Activated naive CD8-positive, alpha-beta T cell treated with anti-CD3 and anti-CD28 coated beads, Interleukin-2, amount 10 ng/mL, durations not matched to agents 7 days and 5 days (primary cell): ENCODE measurements at places on chromosomes 11 and 22. TPM values are rescaled to one million over a fixed set of nuclear protein-coding genes. Genes with fewer than 3 reads are reported as not detected.

DNA sequence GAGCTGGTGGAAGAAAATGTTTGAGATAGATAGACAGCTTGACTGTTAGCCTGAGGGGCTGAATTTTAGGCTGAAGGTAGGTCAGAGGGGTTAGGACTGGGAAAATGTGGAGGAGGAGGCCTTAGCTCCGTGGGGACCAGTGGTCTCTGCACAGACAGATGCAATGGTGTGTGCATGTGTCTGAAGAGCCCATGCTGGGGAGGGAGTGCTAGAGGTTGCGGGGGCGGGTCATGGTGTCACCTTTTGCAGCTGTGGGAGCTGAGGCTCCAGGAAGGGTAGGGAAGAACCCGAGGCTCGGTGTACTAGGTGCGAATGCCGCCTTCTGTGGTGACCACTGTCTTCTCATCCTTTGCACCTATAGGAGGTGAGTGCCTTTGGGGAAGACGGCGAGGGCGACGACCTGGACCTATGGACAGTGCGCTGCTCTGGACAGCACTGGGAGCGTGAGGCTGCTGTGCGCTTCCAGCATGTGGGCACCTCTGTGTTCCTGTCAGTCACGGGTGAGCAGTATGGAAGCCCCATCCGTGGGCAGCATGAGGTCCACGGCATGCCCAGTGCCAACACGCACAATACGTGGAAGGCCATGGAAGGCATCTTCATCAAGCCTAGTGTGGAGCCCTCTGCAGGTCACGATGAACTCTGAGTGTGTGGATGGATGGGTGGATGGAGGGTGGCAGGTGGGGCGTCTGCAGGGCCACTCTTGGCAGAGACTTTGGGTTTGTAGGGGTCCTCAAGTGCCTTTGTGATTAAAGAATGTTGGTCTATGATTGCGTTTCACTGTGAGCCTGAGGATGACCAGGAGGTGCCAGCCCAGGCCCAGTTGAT is 1.6 kb downstream of the SDF2L1 start:
- DNase-seq = peak; percentile 43

DENND6B gene
- 9.5 TPM for total RNA-seq

OR5A1 gene
- not detected for total RNA-seq

DNA sequence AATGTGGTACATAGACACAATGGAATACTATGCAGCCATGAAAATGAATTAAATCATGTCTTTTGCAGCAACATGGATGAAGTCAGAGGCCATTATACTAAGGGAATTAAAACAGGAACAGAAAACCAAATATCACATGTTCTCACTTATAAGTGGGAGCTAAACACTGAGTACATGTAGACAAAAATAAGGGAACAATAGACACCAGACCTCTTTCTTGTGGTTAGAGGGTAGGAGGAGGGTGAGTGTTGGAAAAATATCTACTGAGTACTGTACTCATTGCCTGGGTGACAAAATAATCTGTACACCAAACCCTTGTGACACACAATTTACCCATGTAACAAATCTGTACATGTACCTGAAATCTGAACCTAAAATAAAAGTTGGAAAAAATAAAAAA is 59.1 kb upstream of the ANO5 start:
- DNase-seq = no peak

- DNase-seq = no peak
These were observed 208.5 kb downstream of the TENM4 start for GRCh38 chr11:79232346-79232745.

GRCh38 chr11:64474680-64475079 is 115.7 kb downstream of the RPS6KA4 start:
- DNase-seq = peak; percentile 2

MS4A15 gene
- total RNA-seq = not detected
